Stimulated activated naive B cell treated with anti-CD40 and anti-IgM and Interleukin-4, amounts not matched to agents 10 μg/mL and 1 μg/mL and 100 μg/mL, for 72 hours (primary cell): ENCODE measurements at places on chromosomes 5 and 9.

DNA sequence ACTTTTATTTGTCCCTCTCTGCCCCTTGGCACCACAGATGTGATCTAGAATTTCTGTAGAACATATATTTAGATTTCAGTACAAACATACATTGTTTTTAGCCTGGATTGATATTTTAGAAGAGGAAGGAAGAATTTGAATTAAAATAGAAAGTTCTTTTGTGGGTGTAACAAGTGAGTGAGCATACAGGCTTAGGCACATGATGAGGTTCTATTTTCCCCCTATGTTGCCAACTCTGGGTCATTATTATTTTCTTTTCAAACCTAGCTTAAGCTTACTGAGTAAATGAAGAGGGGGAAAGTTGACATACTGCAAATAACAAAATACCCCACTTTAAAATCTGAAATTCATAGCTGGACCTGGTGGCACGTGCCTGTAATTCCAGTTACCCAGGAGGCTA is 102.9 kb downstream of the GCNT1 start:
- no peak for DNase-seq

DNA sequence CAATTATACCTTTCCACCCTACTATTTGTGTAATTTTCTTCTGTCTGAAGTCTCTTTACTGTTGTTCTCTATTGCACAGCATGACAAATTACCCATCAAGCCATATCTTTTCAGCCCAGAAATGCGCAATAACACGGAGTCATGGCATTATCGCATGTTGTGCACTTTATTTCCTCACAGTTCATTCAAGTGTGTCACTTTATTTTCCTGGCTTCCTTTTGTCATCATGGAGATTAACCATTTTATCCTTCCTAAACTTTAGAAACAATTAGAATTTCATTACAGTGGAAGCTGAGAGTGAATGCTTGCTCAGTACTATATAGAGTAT is 41.3 kb upstream of the MEF2C start:
- no peak for DNase-seq

GRCh38 chr5:74257060-74257527 is 383.4 kb downstream of the ENC1 start:
- DNase-seq, result no peak

DNA sequence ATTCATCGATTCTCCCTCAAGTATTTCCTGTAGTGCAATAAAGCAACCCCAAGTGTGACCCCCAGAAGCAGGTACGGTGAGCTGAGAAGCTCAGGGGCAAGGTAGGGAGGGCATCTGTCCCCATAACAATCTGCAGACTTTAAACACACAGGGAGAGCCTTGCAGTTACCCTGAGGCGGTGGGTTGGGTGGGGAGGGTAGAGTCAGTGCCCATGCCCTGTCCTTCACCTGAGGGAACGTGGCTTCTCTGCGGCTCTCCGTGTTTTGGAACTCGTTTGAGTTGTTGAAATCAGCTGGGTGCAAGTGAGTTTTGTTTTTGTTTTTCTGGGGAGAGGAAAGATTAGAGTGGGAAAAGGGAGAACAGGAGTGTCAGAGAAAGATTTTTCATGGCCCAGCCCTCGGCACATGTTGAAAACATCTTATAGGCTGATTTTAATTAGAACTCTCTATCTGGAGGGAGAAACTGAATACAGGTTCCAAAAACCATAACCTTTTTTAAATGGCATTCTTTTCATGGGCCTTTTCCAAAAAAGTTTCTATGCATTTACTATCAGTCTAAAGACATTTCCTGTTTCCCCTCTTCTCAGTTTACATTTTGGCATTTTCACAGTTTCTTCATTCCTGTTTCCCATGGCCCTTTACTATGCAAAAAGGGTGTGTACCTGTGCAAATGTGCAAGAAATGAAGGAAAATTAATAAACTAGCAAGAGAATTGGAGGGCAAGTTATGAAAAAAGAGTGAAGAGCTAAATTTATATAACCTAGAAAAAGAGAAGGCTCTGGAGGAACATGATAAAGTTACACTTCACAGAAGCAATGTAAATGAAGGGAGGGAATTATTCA is 266.5 kb upstream of the VLDLR start:
- DNase-seq, result no peak

GRCh38 chr5:74042959-74043358 is 417.0 kb downstream of the ARHGEF28 start:
- DNase-seq, result no peak

- no peak for DNase-seq
Observed at GRCh38 chr9:111232997-111233790, 96.8 kb downstream of the OR2K2 start.

GRCh38 chr5:133234273-133234672 is 182.5 kb downstream of the HSPA4 start:
- DNase-seq, result no peak

DNA sequence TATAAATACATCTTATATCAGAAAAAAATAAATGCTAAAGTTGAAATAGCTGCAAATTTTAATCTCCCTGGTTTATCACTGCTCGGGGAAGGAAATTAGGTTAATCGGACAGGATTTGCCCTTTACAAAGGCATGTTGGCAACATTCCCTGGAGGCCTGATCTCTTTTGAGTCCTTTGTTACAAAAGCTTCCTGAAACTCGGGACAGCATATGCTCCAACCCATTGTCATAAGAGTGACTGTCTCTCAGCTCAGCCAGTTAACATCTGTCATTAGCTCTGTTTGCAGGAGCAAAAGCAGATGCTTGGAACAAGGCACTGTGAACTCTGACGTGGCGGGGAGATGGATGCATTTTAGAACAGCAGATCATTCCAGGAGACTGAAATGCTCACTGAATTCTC is 80.6 kb downstream of the MYO10 start:
- no peak for DNase-seq

GRCh38 chr9:122797316-122798063 is 2.4 kb upstream of the OR1K1 start:
- no peak for DNase-seq
